ENCODE measurements at places on chromosomes 2 and 18.

- no peak for DNase-seq
These were observed 522.8 kb upstream of the CDH7 start for GRCh38 chr18:65227970-65228369.

GRCh38 chr2:39434233-39434897 lies 2.7 kb downstream of the MAP4K3 start:
- no peak for DNase-seq

GRCh38 chr2:12251749-12252148 lies 465.0 kb upstream of the TRIB2 start:
- DNase-seq: no peak

DNA sequence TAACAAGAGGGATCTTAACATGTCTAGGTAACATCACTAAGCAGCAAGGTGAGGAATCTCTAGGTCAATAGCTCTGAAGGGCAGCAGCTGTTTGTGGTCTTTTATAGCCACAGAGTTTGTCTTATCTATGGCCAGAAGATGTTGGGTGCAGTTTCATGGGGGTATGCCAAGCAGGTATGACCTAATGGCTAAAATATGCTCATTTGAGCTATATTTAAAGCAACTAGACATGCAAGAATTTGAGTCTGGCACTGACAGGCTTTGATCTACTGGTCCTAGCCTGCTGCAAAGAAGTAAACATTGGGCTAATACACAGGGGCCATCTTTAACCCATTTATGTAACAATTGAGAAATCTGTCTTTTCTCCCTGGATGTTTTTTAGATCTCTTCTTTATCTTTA lies 13.9 kb upstream of the UGP2 start:
- DNase-seq: peak; percentile 89

- peak; percentile 98 for DNase-seq
These were observed 47.4 kb upstream of the SMAD7 start for GRCh38 chr18:48997985-48998831.
